ENCODE measurements at places on chromosomes 12 and 14. TPM values are rescaled to one million over a fixed set of nuclear protein-coding genes. Genes with fewer than 3 reads are reported as not detected.

The KRT73 gene
- not detected for total RNA-seq

The CAND1 gene
- 91.4 TPM for total RNA-seq

GRCh38 chr12:54870617-54871016 is 16.3 kb downstream of the MUCL1 start:
- no peak overlapping the region for H3K4me3 ChIP-seq

GRCh38 chr14:43956741-43957140 is 550.3 kb downstream of the FSCB start:
- no peaks in the 10 kb centered on the region for H3K4me1 ChIP-seq
- no peaks in the 10 kb centered on the region for H3K27me3 ChIP-seq
- no peak for DNase-seq
- H3K27ac ChIP-seq: no peak overlapping the region

DNA sequence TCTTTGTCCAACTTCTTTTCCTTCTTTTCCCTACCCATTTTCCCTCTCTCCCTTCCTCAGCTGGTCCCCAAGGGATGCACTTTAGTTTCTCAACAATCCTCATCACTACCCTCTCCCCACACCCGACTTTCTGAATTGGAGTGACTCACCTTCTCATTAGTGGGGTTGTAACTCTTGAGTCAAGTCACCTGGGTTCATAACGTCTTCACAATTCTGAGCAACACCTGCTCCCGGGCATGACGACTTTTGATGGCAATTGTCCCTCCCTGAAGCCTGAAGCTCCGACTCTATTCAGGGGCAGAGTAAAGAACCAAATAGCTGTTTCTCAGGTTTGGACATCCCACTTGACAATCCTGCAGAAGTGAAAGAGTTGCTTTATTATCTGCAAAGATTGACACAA is 82.7 kb upstream of the OTX2 start:
- no peaks in the 10 kb centered on the region for H3K36me3 ChIP-seq
- DNase-seq: no peak
- H3K27me3 ChIP-seq: no peaks in the 10 kb centered on the region
- no peak overlapping the region for H3K27ac ChIP-seq
- H3K4me1 ChIP-seq: no peaks in the 10 kb centered on the region

DNA sequence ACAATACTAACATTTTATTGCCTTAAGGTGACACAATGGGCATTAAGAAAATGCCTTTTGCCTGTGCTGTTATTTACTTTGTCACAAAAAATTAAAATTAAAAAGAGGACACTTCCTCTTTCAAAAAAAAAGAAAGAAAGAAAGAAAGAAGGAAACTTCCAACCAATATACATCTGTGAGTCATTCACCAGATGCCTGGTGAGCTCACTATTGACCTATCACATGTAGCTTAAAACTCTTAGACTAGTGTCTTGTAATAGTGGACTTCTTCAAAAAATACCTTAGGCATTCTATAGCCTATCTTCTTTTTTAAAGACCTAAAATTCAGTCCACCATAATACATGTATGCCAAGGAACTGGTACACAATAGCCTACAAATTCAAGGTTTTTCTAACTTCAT is 4.9 kb upstream of the SOX5 start:
- no peaks in the 10 kb centered on the region for H3K4me1 ChIP-seq
- no peak overlapping the region for H3K27ac ChIP-seq
- no peaks in the 10 kb centered on the region for H3K36me3 ChIP-seq
- peak; percentile 76 for DNase-seq
- no peaks in the 10 kb centered on the region for H3K27me3 ChIP-seq

DNA sequence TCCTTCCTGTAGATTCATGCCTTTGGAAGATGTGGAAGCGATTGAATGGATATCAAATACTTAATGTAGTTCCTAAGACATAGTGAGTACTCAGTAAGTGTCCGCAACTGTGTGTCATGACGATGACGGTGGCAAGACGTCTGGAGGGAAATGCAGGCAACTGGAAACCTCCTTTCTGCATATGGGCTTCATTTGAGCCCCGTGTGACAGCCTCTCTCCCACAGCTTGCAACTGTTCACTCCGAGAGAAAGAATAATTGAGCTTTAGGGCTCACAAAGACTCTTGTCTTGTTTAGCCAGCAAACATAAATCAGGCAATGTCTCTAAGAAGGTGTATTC is 6.9 kb downstream of the CFAP251 start:
- no peak overlapping the region for H3K4me3 ChIP-seq
- peaks cover 18% of the 10 kb centered on the region for H3K4me1 ChIP-seq
- peak; percentile 83 for DNase-seq
- H3K36me3 ChIP-seq: no peaks in the 10 kb centered on the region
- no peaks in the 10 kb centered on the region for H3K27me3 ChIP-seq
- peak overlapping the region; percentile 83 for H3K27ac ChIP-seq

Measured in IMR-90 (cell line).